ENCODE measurements at places on chromosomes 1 and 21.
A peak's percentile ranks its signal among the peaks of the same experiment; 100 is the strongest.

DNA sequence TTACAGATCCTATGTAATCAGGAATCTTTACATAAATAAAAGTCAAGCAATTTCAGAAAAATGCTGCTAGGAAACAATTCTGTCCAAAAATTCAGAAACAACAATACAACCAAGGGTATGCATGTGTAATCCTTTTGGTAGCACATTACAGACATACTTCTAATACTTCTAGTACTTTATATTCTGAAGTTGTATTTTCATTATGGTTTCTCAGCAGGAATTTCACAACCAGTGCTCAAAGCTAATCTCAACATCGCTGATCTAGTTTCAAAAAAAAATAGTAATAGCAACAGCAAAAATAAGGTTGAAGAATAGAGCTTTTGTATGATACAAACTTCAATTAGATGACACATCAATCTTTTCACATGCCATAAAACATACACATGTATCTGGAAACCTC, 545.2 kb downstream of the LTN1 start:
- DNase-seq, result no peak
- no peaks in the 10 kb centered on the region for H3K27me3 ChIP-seq
- H3K4me1 ChIP-seq, result no peaks in the 10 kb centered on the region
- H3K36me3 ChIP-seq, result no peaks in the 10 kb centered on the region

DNA sequence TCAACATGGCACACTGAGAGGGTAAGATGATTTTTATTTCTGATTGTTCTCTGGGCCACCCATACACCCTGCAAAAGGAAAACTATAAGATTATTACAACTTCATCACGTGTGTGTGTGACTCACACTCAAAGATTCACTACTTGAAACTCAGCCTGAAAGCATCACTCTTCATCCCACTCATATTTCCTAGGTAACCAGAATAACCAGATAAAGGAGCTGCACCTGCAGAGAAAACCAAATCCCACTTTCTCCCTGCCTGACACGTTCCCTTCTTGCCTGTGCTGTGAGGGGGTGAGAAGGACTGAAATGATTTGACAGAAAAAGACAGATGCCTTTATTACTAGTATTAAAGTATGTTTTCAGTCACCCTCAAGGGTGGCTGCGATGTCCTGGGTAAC, 131.6 kb downstream of the TGFBR3 start:
- peaks cover 9% of the 10 kb centered on the region for H3K36me3 ChIP-seq
- H3K27ac ChIP-seq, result no peak overlapping the region
- peaks cover 18% of the 10 kb centered on the region for H3K4me1 ChIP-seq
- H3K27me3 ChIP-seq, result no peaks in the 10 kb centered on the region

GRCh38 chr1:66705110-66705509, 47.1 kb upstream of the DYNLT5 start:
- H3K27ac ChIP-seq, result no peak overlapping the region
- no peak for DNase-seq
- H3K27me3 ChIP-seq, result no peaks in the 10 kb centered on the region
- no peaks in the 10 kb centered on the region for H3K4me1 ChIP-seq

DNA sequence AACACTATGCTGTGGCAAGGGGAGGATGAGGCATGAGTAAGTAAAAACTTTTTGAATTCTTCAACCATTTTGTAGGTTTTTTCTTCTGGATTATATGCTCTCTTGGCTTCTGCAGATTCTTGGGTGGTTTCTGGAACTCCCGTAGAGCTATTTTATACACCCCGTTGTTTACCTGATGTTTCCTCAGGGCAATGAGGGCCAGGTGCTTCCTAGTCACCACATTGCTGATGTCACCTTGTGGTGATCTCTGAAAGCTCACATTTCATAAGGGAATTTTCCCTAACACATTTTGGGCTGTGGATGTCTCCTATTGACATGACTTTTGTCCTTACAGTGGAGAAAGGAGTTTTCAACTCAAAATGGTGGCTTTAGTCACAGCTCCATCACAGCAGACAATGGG, 356.6 kb downstream of the PLA2G4A start:
- no peaks in the 10 kb centered on the region for H3K36me3 ChIP-seq
- DNase-seq, result no peak
- H3K27ac ChIP-seq, result no peak overlapping the region
- no peak overlapping the region for H3K4me3 ChIP-seq
- H3K4me1 ChIP-seq, result no peaks in the 10 kb centered on the region
- no peaks in the 10 kb centered on the region for H3K27me3 ChIP-seq

- H3K4me3 ChIP-seq, result no peak overlapping the region
- no peak overlapping the region for H3K27ac ChIP-seq
- DNase-seq, result no peak
- H3K27me3 ChIP-seq, result no peaks in the 10 kb centered on the region
- H3K36me3 ChIP-seq, result no peaks in the 10 kb centered on the region
Observed at GRCh38 chr1:179968284-179968993, 13.8 kb downstream of the CEP350 start.

DNA sequence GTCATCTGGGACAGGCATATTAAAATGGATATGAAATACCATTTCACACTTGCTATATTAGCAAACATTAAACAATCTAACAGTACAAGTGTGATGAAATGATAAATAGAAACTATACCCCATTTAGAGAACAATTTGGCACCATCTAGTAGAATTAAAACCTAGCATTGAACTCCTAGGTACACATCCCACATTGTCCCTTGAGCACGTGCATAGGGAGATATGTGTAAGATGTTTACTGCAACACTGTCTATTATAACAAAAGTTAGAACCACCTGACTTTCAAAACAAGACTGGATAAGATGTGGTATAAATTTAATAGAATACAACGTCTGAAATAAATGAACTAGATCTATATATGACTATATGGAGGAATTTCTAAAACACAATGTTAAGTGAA, 3.8 kb downstream of the SLC22A15 start:
- H3K36me3 ChIP-seq, result no peaks in the 10 kb centered on the region
- H3K27me3 ChIP-seq, result peaks cover 6% of the 10 kb centered on the region
- H3K4me3 ChIP-seq, result no peak overlapping the region
- peaks cover 4% of the 10 kb centered on the region for H3K4me1 ChIP-seq
- no peak overlapping the region for H3K27ac ChIP-seq

- H3K27me3 ChIP-seq, result no peaks in the 10 kb centered on the region
- peaks cover 35% of the 10 kb centered on the region for H3K4me1 ChIP-seq
- H3K4me3 ChIP-seq, result no peak overlapping the region
- H3K27ac ChIP-seq, result no peak overlapping the region
- DNase-seq, result no peak
Observed at GRCh38 chr21:25732091-25732760, 2.5 kb downstream of the ATP5PF start.

- no peak for DNase-seq
- H3K4me3 ChIP-seq, result no peak overlapping the region
- no peak overlapping the region for H3K27ac ChIP-seq
- H3K27me3 ChIP-seq, result no peaks in the 10 kb centered on the region
Observed at GRCh38 chr1:43339584-43340232, 2.1 kb downstream of the MPL start.

- H3K4me3 ChIP-seq, result no peak overlapping the region
- H3K27ac ChIP-seq, result no peak overlapping the region
- no peaks in the 10 kb centered on the region for H3K4me1 ChIP-seq
Observed at GRCh38 chr21:43211072-43211759, 42.4 kb downstream of the CRYAA start.

GRCh38 chr1:43002116-43002515, 43.4 kb upstream of the SLC2A1 start:
- no peaks in the 10 kb centered on the region for H3K4me1 ChIP-seq
- no peaks in the 10 kb centered on the region for H3K36me3 ChIP-seq
- no peak for DNase-seq
- no peak overlapping the region for H3K27ac ChIP-seq
- no peak overlapping the region for H3K4me3 ChIP-seq
- H3K27me3 ChIP-seq, result no peaks in the 10 kb centered on the region

DNA sequence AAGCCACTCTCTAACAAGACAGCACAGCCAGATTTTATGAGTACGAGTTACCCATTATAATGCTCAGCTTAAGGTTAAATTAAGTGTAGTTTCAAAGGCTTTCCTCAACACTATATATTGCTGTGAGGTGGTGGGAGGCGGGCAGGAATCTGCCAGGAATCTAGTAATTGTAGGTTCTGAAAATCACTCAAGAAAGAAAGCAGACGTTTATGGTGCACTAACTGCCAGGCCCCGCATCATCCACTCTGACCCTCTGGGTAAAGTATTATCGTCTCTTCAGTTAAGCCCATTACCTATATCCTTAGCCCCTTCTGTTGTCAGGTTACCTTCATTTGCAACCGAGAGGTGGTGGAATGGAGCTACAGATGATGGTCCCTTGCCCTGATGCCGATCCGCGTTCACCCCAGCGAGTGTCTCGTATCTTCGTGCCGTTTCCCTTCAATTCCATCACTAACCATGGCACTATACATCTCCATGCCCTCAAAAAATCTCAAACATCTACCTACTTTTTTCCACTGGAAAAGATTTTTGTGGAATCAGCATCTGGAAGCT, 12.4 kb downstream of the HMGN1 start:
- no peaks in the 10 kb centered on the region for H3K27me3 ChIP-seq
- no peaks in the 10 kb centered on the region for H3K4me1 ChIP-seq
- DNase-seq, result no peak
- H3K36me3 ChIP-seq, result peaks cover 2% of the 10 kb centered on the region

GRCh38 chr1:203085528-203086406, at the start of gene MYOG:
MYOG (minus strand) TSS chr1:203086012; CDS start chr1:203085961, 51 bp downstream.
- no peak within 1 kb of the TSS for H3K4me3 ChIP-seq
- peaks cover 4% of the 10 kb centered on the region for H3K27me3 ChIP-seq
- no peak for DNase-seq
- H3K36me3 ChIP-seq, result no peaks in the 10 kb centered on the region

GRCh38 chr1:29517251-29518086, 281.1 kb downstream of the PTPRU start:
- no peaks in the 10 kb centered on the region for H3K27me3 ChIP-seq
- DNase-seq, result no peak
- H3K4me3 ChIP-seq, result no peak overlapping the region
- H3K4me1 ChIP-seq, result no peaks in the 10 kb centered on the region
- H3K27ac ChIP-seq, result no peak overlapping the region

- peaks cover 6% of the 10 kb centered on the region for H3K36me3 ChIP-seq
- no peak for DNase-seq
- H3K4me1 ChIP-seq, result peaks cover 12% of the 10 kb centered on the region
- H3K4me3 ChIP-seq, result no peak overlapping the region
- H3K27ac ChIP-seq, result no peak overlapping the region
Observed at GRCh38 chr1:33294071-33295010, 26.6 kb downstream of the A3GALT2 start.

GRCh38 chr1:71154429-71154828, 73.6 kb upstream of the ZRANB2 start:
- H3K27me3 ChIP-seq, result no peaks in the 10 kb centered on the region
- no peak overlapping the region for H3K4me3 ChIP-seq
- DNase-seq, result no peak

DNA sequence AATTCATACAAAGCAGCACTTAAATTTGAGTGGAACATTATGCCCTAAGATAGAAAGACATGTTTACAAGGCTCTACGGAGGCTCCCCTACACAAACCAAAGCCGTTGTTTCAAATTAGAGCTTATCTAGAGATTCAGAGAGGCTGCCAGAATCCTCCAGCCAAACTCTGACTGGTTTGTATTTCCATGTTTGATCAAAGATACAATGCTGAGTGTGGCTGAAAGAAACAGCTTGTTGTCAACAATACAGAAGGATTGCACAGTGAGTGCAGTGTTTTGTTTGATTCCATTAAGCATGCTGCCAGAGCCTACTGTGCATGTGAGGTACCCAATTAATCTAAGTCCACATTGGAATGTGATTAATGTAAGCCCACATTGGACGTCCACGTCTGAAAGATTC, 402.7 kb downstream of the DISC1 start:
- DNase-seq, result no peak
- no peaks in the 10 kb centered on the region for H3K4me1 ChIP-seq
- no peak overlapping the region for H3K4me3 ChIP-seq
- H3K27me3 ChIP-seq, result no peaks in the 10 kb centered on the region
- H3K27ac ChIP-seq, result no peak overlapping the region

GRCh38 chr21:25735646-25736597, 1.1 kb downstream of the GABPA start:
- H3K4me1 ChIP-seq, result peaks cover 53% of the 10 kb centered on the region
- no peak for DNase-seq
- H3K4me3 ChIP-seq, result peak overlapping the region; percentile 55
- H3K36me3 ChIP-seq, result no peaks in the 10 kb centered on the region

- H3K27me3 ChIP-seq, result no peaks in the 10 kb centered on the region
- no peaks in the 10 kb centered on the region for H3K36me3 ChIP-seq
- no peaks in the 10 kb centered on the region for H3K4me1 ChIP-seq
- H3K27ac ChIP-seq, result no peak overlapping the region
Observed at GRCh38 chr21:34730756-34731445, 62.1 kb downstream of the CLIC6 start.

- no peaks in the 10 kb centered on the region for H3K27me3 ChIP-seq
- no peak for DNase-seq
Observed at GRCh38 chr1:100969327-100969726, 56.3 kb downstream of the DPH5 start.

DNA sequence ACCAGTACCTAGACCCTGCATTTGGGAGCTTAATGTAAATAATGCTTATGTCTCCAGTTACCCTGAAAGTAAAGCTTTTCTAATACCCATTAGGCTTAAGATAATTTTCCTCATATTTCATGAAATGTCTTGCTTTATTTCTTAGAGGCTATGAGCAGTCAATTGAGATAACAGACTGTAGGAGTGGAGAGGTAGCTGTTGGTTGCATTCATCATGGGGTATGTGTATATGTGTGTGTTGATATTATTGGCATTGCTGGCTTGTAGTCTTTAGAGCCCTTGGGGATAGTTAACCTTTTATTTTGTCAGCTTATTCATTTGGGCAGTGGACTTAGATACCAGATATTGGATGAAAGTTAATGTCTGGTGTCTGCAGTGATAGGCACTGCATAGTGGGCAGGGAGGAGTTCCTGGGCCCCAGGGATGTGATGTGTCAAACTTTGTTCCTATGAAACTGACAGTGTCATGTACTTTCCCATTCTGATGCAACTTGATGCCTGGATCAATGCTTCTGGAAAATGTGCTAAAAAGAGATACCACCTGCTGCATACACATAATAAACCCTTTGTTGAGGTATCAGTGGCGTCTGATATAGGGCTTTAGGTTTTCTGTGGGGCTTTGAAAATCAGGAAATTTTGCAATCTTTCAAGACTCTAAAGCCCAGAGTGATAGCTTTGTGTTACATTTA, 83.9 kb downstream of the MAST2 start:
- H3K4me3 ChIP-seq, result no peak overlapping the region
- no peaks in the 10 kb centered on the region for H3K27me3 ChIP-seq
- H3K27ac ChIP-seq, result no peak overlapping the region
- H3K36me3 ChIP-seq, result no peaks in the 10 kb centered on the region
- H3K4me1 ChIP-seq, result no peaks in the 10 kb centered on the region
- no peak for DNase-seq

DNA sequence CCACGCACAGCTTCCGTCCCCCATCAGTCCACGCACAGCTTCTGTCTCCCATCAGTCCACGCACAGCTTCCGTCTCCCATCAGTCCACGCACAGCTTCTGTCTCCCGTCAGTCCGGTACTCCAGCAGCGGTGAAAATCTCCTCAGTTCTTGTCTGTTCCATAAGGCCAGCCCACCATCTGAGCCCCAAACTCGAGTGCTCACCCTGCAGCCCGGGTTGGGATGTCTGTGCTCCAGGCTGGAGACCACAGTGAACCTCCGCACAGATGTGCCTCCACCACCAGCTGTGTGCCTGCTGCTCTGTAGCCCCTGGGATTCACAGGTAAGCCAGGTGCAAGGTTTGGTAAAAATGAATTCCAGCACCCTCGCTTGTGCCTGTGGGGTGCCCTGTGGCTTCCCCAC, 258.6 kb downstream of the NPHP4 start:
- no peaks in the 10 kb centered on the region for H3K27me3 ChIP-seq
- H3K27ac ChIP-seq, result no peak overlapping the region
- no peak for DNase-seq
- no peak overlapping the region for H3K4me3 ChIP-seq

- H3K36me3 ChIP-seq, result peaks cover 23% of the 10 kb centered on the region
- no peak overlapping the region for H3K27ac ChIP-seq
- H3K27me3 ChIP-seq, result no peaks in the 10 kb centered on the region
Observed at GRCh38 chr1:222582099-222582774, 7.5 kb downstream of the TAF1A start.

Measured in CD4-positive, alpha-beta memory T cell (primary cell).